ENCODE measurements at places on chromosomes 1 and 21.

- DNase-seq = no peak
These were observed 41.1 kb downstream of the NGF start for GRCh38 chr1:115296981-115297380.

- DNase-seq = no peak
These were observed 4.2 kb downstream of the TENT5C start for GRCh38 chr1:117610036-117610435.

- no peak for DNase-seq
These were observed 48.1 kb downstream of the LHX9 start for GRCh38 chr1:197965132-197965840.

DNA sequence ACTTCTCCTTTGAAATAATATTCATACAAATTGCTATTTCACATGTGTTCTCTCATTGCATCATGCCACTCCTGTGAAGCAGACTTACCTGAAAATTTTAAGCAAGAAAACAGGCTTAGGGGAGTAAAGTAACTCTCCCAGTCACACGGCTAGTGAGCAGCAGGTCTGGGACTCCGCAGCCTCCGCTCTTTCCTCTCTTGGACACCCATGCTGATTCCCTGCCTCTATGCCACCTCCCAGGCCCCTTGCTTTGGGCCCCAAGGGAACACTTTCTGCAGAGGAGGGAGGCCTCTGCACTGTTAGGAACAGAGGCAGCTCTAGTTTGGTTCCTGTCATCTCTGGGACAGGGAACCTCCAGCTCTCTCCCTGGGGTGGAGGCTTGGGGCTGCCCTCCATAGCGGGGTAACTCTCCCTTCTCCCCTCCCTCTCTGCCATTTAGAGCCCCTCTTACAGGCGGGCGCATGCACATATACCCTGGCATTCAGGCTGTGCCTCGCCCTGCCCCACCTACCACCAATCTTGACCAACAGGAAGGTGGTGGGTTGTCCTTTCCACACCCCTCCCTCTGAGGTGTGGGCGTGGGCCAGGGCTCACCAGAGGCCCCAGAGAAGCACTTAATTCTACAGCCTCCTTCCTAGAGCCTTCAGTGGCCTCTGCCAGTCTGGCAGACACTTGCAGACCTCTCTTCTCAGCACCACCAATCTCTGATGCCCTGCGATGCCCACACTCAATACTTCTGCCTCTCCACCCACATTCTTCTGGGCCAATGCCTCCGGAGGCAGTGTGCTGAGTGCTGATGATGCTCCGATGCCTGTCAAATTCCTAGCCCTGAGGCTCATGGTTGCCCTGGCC, at the start of gene RXFP4:
Gene RXFP4, plus strand, starts transcription at position 646 of the 852 bp plus-strand sequence. Its CDS starts 72 bp downstream, at position 718.
- DNase-seq = no peak

- DNase-seq = no peak
These were observed 119.2 kb downstream of the ZNF644 start for GRCh38 chr1:90902672-90903071.

DNA sequence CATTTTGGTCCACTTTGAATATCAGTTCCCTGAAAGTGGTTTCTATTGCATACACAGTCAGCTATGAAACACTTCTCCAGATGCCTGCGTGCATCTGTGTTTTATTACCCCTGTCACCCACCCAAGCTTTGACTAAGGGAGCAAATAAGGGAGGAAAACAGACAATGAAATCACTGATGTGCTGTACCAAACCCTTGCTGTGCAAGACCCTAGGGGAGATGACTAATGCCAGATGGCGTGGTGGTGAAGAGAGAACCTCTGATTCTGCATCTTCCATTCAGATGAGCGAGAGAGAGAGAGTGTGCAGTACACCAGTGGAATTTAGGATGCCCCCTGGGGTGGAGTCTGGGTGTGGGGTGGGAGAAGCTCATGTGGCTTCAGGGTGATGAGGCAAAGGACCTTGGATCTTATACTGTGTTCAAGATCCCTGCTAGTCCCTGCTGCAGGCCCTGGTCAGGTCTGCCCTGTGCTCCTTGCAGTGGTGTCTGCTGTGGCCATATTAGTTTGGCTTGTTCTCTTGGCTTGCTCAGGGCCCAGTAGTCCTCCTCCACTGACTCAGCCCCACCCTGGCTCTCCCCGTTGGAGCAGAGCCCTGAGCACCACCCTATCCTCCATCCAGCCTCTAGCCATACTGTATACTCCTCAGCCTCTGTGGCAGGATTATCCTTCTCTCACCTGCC, 18.5 kb downstream of the CLCA1 start:
- DNase-seq = no peak

DNA sequence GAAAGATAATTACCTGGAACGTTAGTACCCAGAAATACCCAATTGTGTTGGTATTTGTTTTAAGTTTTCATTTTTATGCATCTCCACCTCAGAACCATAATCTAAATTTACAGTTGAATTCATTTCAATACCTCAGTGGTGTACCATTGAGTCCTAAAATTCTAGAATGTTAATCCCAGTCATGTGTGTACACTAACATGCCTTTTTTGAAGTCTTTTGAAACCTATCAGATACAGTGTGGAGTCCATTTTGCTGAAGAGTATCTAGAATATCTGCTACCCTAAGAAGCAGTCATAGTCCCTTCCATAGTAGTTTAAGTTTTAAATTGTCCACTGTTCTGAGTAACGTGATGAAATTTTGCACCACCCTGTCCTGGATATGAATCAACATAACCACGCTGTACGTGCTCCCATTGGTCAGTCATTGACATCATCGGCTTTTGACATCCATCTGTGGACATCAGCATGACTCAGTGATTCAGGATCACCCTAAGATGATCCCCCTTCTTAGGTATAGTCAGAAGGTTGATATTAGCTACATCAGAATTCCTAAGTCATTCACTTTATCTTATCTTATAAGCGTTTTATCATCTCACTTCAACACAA, 7.5 kb upstream of the ASH1L start:
- DNase-seq = no peak

GRCh38 chr1:244205171-244205570, 154.1 kb downstream of the ZBTB18 start:
- no peak for DNase-seq

- no peak for DNase-seq
These were observed 98.8 kb downstream of the ZNF644 start for GRCh38 chr1:90922996-90923395.

DNA sequence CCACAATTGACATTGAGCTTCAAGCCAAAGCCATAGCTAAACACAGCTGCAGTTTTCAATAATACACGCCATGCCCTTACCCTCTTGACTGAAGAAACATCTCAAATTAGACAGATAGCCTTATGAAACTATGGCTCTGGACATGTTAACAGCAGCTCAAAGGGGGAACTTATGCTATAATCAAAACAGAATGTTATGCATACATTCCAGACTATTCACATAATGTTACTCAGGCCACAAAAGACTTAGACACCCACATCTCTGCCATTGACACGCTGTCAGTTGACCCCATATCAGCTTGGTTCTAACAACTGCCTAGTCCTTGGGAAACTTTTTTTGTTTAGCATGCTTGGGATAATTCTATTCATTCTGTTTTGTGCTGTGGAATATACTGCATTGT, 2.3 kb upstream of the NENF start:
- no peak for DNase-seq

DNA sequence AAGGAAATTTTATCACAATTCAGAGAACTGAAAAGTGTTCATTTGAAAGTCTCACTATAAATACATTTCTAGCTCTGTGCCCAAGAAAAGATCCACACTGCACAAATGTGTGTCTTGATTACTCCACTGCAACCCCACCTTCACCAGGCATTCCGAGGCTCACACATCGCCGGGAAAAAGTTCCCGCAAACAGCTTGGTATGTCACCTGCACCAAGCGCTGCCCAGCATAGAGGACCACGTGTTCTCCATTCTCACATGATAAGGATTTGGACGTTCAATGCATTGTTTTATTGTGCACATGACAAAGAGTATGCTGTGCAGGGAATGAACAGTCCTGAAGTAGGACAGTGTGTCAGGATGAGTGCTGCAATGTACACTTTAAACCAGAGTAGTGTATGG, 70.1 kb downstream of the ERG start:
- DNase-seq = no peak

- no peak for DNase-seq
These were observed 10.3 kb upstream of the SLC45A1 start for GRCh38 chr1:8307628-8308027.

- DNase-seq = no peak
These were observed 282.9 kb downstream of the PTGER3 start for GRCh38 chr1:70764747-70765146.

- DNase-seq = no peak
These were observed 114.6 kb upstream of the VAV3 start for GRCh38 chr1:108079440-108080025.

GRCh38 chr1:39409055-39409816, 82.2 kb upstream of the BMP8A start:
- DNase-seq = no peak

GRCh38 chr1:198919667-198920398, 281.0 kb downstream of the PTPRC start:
- DNase-seq = no peak

GRCh38 chr1:230937371-230937770, 41.3 kb downstream of the TTC13 start:
- DNase-seq = no peak

DNA sequence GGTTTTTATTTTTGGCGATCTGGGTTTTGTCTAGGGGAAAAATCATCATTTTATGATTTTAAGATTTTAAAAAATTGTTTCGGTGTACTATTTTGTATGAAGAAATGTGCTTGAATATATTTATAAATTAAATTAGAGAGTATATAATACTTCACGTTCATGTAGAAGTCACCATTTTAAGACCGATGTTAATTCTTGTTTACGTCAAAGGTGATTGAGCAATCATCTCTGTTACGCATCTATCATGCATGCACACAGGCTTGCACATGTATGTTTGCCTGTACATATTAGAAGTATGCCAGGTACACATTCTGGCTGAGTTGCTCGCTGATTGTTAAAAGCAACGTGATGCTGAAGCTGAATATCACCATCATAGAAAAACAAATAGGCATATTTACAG, 54.7 kb downstream of the DYRK1A start:
- DNase-seq = no peak

- no peak for DNase-seq
These were observed 3.6 kb upstream of the PRDM16 start for GRCh38 chr1:3065396-3065795.

DNA sequence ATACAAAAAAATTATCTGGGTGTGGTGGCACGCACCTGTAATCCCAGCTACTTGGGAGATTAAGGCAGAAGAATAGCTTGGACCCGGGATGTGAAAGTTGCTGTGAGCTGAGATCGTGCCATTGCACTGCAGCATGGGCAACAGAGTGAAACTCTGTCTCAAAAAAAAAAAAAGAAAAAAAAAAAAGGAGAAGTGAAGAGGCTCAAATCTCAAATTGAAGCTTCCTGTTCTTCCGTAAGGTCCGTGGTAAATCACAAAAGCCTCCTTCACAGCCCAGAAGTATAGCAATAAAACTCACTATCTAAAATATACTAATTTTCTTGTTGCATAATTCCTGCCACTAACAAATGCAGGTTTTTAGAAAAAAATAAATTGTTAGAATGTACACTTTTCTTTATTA, 498.2 kb upstream of the BRINP3 start:
- DNase-seq = no peak

GRCh38 chr1:63924600-63924999, 150.8 kb downstream of the ROR1 start:
- no peak for DNase-seq

DNA sequence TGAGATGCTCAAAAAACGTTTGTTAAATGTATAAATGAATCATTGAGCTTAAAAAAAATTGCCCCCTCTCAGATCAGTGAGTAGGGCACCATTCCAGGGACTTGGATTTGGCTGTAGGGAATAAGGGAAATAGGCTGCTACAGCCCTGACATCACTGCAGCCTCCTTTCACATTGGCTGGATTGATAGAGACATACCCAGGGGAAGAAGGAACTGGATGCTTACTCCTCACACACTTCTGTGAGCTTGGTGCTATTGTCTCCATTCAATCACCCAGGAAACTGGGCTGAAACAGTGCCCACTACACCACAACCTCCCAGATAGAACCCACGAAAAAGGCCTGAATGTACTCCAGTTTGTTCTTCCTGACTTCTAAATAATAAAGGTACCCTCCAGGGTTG, 87.2 kb downstream of the TGFBR3 start:
- DNase-seq = no peak

DNA sequence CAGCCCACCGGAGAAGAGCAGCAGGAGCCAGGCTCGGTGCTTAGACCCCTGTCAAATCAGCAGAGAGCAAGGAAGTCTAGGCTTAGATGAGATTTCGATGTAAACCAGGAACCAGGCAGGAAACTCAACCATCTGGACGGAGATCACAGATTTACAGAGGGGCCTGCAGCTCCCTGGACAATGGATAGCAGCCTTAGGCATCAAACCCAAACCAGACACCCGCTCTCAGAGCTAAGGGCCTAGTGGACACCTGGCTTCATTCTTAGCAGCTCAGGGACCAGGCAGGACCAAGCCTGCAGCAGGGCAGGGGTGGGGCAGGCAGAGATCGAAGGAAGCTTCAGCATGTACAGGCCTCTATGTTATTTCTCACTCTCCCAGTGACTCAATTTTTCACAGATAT, 127.8 kb upstream of the FMN2 start:
- DNase-seq = no peak

DNA sequence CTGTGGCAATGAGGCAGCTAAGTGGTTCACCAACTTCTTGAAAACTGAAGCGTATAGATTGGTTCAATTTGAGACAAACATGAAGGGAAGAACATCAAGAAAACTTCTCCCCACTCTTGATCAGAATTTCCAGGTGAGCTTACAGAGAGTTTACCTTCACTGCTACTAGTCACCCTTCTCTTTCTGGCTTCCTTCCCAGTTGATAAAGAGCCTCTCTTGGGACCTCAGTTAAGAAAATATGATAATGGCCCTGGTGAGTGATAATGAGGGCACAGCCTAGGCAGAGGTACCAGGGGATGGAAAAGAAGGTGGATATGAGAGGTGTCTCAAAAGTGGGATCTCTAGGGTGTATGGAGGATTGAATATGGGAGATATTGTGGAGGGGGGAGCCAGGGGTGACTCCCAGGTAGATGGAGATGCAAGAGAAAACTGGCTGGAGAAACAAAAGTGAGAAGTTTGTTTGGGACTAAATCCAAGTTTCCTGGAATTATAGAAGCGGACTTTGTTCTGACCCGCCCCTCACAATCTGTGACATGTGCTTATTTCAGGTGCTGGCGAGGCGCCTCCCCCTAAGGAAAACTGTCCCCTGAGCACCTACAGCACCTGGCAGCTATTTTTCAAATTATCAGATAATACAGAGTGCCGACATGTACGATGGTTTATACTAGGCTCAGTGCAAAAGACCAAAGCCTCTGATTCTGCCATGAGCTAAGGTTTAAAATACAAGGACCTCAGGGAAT, 13.7 kb downstream of the MTARC2 start:
- peak; percentile 84 for DNase-seq

GRCh38 chr1:227890451-227891222, 57.1 kb downstream of the WNT9A start:
- DNase-seq = no peak
